ENCODE measurements at places on chromosomes 1 and 21.

GRCh38 chr1:89546082-89546889, 21.7 kb downstream of the LRRC8B start:
- DNase-seq = no peak

DNA sequence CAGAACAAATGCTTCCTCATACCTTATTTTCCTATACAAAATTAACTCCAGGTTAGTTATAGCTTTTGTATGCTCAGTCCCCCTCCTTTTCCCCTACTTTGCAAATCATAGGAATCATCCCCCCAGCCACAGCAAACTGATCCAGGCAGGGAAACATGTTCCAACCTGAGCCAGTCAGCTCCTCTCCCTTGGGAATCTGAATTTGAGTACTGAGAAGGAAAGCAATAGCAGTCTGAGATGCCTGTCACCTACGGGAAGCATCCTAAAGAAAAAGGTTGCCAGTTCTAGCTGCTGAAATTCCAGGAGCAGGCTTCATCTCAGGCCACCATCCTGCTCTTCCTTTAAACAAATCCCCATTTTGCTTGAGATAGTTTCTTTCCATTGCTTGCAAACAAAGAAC, 6.9 kb downstream of the ADSS2 start:
- no peak for DNase-seq

GRCh38 chr21:44847261-44848056, 26.0 kb downstream of the PTTG1IP start:
- DNase-seq = no peak

DNA sequence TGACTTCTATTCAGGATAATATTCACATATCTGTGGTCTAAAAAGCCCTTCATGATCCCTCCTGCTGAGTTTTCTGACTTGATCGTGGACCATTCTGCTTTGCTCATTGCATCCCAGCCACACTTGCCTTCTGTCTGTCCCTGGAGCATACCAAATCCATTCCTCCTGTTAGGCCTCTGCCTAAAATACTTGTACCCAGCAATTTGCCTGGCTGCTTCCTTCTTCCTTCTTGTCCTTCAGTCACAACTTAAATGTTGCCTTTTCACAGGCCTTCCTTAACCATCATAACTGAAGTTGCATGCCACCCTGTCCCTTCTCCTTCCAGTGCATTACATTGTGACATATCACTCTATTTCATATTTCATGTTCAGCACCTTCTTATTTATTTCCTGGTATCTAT, 4.3 kb downstream of the CR2 start:
- no peak for DNase-seq

DNA sequence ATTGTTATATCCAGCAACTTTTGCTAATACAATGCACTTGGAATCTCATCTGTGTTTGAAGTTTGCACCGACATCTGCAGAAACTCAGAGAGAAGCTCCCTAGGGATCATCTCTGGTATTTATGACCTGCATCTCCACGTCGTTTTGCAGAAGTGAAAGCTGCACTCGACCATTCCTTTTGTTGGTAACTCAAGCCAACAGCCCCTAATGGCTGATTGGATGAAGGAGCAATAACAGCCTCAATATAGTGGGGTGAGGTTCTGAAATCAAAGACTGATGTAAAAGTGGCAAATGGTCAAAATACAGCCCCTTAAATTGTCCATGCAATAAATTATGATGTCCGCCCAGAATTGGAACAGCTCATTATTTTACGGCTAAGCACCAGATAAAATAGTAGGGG, 344.2 kb upstream of the KAZN start:
- DNase-seq = no peak

Data from pancreas (tissue), 10 donors.